AG08395 (cell line): ENCODE measurements at places on chromosomes 7 and 10.
A peak's percentile ranks its signal among the peaks of the same experiment; 100 is the strongest.

GRCh38 chr10:75428434-75429158 lies 2.8 kb upstream of the LRMDA start:
- peak; percentile 32 for DNase-seq

DNA sequence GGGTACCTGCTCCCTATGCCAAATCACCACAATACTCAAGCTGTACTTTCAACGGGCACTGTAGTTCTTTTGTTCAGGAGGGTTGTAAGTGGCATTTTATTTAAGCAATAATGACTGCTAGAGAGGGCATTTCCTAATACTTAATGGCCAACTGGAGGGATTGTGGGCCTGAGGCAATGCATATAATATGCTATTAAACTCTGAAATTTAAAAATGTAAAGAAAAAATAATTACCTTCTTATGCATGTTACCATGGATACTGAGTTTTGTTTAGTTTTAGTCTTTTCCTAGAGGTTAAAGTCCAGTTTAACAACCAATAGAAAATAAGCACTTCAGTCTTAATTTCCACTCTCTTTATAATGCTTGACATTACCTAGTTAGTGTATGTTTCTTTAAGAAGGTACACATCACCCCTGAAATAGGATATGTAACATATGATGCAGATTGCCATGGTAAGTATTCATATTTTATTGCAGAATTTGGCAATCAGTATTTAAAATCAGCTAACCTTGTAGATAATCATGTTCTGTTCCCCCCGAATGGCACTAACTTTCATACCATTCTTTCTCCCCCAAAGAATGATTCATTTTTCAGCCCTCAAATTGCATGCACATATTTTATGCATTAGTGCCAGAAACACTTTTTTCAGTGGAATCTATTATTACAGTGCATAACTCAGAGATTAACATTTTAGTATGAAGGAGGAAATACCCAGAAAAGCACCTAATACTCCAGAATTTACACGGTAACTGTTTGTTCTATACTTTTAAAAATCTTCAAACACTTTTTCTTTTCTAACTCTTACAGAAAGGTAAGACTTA lies 90.3 kb upstream of the ZNF438 start:
- peak; percentile 31 for DNase-seq

- DNase-seq, result no peak
Observed at GRCh38 chr7:159136013-159136412, 8.7 kb downstream of the VIPR2 start.

DNA sequence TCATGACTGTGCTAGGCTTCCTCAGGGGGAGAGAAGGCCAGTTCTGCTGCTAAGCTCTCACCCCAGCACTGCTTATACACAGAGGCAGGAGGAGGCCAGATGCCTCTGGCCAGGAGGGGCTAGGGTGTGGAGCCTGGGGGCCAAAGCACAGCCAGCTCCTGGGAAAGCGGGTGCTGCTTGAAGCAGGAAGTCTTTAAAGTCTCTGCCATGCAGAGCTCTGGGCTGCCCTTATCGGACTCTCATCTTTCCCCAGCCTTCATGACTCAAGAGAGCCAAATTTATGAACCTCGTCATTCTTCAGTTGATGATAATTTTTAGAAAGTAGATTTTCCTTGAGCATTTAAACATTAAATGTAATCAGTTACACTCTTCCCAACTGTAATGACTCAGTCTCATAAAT lies 11.2 kb upstream of the TSPAN14 start:
- no peak for DNase-seq

DNA sequence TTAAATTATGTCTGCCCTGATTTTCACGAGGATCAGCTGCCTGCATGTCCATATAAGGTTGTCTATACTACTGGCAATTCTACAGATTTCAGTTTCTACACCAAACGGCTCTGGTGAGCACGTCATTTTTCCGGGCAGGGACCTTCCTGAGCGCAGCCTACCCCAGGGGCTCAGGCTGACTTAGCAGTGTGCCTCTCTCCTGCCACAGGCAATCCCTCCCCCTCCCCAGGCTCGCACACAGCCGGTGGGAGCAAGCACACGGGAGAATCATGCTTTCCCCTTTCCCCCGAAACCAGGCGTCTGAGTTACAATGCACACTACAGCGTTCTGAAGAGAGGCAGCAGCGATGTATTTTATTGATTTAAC lies 1.7 kb downstream of the KLF6 start:
- DNase-seq, result peak; percentile 43

- no peak for DNase-seq
Observed at GRCh38 chr7:27235387-27236311, 7.0 kb upstream of the EVX1 start.

- DNase-seq, result peak; percentile 46
Observed at GRCh38 chr10:61463035-61463909, 10.1 kb upstream of the TMEM26 start.

GRCh38 chr7:25694211-25694610 lies 457.8 kb upstream of the NFE2L3 start:
- no peak for DNase-seq

- peak; percentile 26 for DNase-seq
Observed at GRCh38 chr10:62735464-62736167, 68.9 kb upstream of the ADO start.

GRCh38 chr10:43402880-43403452 lies 6.0 kb downstream of the HNRNPF start:
- DNase-seq, result no peak

GRCh38 chr10:69639291-69640195 lies 9.5 kb downstream of the FAM241B start:
- DNase-seq, result peak; percentile 68

DNA sequence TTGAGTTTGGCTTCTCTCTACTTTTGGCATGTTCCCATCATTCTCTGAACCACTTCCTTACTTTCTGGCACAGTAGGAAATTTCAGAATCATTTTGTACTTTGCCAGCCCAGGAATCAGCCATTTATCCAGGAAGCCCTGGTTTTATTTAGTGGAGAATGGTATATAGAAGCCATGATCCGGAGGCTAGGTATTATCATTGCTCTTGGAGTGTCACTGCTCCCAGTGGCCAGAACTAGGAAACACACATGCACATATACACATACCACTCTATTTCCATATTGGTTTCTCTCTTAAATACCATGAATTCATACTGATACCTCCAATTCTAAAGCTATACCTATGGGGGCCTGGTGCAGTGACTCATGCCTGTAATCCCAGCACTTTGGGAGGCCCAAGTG lies 36.3 kb downstream of the SUFU start:
- peak; percentile 34 for DNase-seq

GRCh38 chr7:26499315-26499897 lies 207.7 kb downstream of the SNX10 start:
- DNase-seq, result no peak

DNA sequence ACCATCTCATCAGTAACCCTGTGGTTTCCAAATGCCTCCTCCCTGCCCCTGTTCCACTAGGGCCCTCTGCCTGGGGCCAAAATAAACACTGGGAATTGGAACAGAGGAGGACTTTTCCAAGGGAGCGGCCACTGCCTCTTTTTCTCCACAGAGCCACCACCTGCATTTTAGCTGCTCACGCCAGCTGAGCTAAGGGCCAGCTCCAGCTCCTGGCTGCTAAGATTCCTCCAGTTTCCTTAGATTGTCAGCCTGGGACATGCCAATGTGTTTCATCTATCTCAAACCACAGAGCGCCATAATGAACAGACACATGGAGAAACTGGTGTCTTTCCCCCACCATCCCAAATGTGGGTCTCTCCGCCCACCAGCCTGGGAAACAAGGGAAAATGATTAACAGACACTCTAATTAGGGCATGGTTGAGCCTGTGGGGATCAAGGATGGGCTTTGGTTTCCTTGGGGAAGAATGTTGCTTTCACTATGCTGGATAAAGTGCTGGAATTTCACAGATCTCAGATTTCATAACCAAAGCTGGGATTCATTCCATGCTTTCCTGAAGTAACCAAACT lies 52.2 kb downstream of the ASB13 start:
- DNase-seq, result peak; percentile 71

DNA sequence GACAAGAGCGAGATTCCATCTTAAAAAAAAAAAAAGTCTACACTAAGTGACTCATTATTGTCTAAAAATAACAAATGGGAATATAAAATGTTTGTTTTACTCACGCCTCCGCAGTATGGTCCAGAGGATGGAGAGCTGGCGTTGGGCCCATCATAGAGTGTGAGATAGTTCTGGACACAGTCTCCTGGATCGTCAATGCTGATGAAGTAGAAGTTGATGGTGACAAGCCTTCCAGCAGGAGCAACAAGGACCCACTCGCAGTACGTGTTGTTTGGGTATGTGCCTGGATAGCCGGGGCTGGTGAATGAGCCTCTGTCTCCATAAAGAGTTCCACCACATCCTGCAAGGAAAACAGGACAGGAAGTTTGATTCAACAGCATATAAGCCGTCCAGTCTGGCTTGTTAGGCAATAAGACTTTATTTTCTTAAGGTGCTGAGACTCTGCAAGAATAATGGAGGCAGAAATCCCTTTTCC lies 11.5 kb upstream of the RSU1 start:
- peak; percentile 51 for DNase-seq

DNA sequence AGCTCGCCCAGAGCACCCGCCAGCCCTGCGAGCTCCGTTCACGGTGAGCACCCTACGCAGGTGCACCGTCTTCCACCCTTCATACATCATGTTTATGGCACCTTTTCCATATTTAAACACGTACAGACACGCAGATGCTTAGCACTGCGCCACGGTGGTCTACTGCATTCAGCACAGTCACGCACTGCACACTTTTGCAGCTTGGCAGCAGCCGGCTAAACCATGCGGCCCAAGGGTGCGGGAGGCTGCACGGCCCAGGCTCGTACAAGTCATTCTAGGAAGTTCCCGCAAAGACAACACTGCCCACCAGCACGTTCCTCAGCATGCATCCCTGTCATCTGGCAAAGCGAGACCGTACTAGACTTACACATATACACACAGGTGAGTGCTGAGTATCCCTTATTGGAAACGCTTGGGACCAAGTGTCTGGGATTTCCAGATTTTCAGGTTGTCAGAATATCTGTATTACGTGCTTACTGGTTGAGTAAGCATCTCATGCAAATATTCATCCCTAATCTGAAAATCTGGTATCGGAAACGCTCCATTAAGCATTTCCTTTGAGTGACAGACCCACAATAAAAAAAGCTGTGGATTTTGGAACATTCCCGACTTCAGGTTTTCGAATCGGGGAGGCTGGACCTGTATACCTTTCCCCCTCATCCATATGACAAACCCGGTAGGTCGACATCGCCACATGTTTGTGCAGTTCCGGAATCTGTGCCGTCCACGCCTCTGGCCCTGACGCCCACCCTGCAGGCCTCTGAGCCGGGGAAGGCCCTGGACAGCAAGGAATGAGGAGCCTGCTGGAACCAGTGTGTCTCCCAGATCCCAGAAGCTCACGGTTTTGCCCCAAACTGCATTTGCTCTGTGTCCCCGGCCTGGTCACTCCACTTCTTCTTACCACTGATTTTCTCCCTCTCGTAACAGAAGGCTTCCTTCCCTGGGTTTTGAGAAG lies 222.2 kb downstream of the ELFN1 start:
- DNase-seq, result no peak

DNA sequence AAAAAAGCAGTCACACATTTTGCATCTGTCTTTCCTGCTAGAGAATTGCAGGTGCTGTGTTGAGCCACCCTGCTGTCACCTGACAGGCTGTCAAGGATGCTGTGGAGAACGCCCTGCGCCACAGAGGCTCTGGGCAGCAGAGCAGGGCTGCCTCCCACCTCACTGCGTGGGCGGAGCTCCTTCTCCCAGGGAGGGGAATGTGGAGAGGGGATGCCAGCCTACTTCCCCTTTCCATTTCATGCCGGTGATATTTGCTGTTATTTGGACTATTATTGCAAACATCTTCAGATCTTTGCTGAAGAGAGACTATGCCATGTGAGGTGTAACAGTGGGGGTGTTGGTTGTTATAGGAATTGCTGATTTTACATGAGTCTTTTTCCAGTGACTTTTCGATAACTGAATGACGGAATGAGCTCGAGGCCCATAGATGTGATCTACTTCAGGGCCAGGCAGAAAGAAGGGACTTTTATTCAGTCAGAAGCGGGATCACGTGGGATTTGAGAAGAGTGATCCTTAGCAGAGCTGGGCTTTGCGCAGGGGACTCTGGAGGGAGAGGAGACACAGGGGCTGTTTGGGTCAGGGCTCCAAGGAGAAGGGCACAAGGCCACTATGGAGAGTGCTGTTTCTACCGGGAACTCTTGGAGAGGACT lies 13.6 kb upstream of the PRKAG2 start:
- DNase-seq, result no peak

DNA sequence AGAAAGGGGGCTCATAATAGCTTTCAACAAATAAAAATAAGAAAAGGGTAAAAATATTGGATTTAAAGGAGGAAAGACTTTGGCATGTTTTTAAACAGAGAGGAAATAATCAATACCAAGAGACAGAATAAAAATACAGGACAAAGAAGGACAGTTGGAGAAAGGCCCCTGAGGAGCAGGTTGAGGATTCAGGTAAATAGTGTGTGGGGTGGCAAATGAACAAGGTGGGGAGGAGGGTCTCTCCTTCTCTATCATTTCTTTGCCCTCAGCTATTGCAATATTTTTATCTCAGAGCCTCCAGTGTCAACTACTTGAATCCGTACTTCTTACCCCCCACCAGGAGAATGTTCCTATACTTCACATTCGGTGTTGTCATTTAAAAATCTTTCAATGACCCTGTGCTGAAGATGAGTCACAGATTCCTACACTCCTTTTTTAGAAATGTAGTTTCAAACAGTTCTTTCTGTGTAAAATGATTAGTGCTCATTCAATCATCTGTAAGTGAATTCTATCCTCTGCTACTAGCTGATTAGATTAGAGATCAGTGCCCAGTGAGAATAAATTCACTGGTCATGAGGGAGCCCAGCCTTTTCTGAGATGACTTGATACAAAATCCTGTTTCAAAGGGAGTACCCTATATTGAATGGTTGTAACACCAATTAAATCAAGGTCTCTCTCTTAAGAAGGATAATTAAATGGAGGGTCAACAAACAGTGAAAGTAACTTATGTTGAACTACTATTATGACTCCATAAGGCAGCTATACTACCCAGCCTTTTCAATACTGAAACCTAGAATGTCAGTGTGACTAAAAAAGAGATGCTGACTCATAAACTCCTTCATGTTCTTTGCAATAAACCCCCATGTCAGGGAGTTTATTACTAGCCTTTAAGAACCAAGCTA lies 50.4 kb upstream of the WNT16 start:
- DNase-seq, result peak; percentile 61

GRCh38 chr10:78199005-78199725 lies 165.5 kb downstream of the RPS24 start:
- no peak for DNase-seq

- no peak for DNase-seq
Observed at GRCh38 chr10:94490789-94491039, 54.9 kb upstream of the HELLS start.

DNA sequence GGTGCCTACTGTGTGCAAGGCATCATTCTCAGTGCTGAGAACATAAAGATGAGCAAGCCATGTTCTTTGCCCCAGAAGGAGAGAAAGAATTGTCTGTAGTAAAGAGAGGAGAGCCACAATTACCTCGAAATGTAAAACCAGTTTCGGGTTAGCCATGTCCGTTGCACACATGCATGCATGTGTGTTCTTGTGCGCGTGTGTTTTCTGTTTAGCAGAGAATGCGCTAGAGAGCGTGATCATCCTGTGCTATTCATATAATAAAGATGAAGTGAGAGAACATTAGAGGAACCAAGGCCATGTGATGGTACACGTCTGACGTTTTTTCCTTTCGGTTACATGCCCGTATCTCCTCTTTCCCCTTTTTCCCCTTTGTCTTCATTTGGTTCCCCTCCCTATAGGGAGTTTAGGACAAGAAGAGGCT lies 158.2 kb downstream of the CELF2 start:
- DNase-seq, result no peak
